ENCODE measurements at places on chromosomes 3 and 15. TPM values are rescaled to one million over a fixed set of nuclear protein-coding genes. Genes with fewer than 3 reads are reported as not detected.

The SPATA12 gene
- total RNA-seq: 0.44 TPM

The SEMA7A gene
- 2.4 TPM for total RNA-seq

The JAGN1 gene
- total RNA-seq: 68.0 TPM

The CASR gene
- not detected for total RNA-seq

The APPL1 gene
- 17.7 TPM for total RNA-seq
